Stimulated activated CD4-positive, alpha-beta T cell treated with anti-CD3 and anti-CD28 coated beads, Interleukin-15, amount 100 ng/mL, for 1 hour (primary cell): ENCODE measurements at places on chromosomes 4 and X.

DNA sequence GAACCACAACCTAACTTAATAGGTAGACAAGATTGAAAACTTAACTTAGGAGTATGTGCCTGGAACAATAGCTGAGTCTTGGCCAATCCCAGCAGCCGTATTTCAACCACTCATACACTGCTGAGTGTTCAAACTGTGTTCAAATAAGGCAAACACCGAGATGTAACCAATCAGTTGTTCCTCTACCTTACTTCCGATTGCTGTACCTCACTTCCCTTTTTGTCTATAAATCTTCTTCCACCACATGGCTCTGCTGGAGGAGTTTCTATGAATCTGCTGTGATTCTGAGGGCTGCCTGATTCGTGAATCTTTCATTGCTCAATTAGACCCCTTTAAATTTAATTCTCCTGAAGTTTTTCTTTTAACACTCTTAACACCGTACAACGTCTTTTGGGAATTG, 108.0 kb downstream of the ANAPC4 start:
- DNase-seq: no peak

DNA sequence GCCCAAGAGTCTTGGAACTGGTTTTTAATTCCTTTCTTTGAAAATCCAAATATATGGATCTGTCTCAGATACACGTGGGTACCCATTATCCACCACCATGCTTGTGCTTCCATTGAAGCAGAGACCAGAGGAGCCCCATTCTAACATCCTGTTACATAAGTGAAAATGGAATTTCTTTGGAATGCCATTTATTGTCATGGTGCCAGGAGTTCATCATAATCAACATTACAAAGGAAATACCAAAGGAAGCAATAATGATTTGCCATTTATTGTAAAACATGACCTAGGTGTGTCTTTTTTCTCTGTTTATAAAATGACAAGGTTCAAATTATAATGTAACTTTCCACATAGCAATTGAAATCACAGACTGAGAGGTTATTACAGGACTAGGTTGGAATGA, 61.7 kb downstream of the PALLD start:
- DNase-seq: no peak

DNA sequence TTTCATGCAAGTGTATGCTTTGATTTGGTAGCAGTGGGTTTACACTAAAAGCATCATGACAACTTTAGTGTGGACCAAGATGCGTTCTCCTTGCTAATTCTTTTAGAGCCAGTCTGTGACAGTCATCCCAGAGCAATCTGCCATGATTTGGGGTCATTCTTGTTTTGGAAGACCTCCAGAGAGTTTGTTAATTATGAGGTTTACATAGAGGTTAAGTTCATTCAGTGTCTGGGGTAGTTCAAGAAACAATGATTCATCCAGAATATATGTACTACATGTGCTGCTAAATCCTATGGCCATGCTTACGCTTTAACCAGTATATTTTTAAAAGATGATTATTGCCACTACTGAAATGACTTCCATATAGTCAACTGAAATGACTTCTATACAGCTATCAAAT, 328.5 kb upstream of the AGA start:
- DNase-seq: no peak

GRCh38 chr4:97317201-97317600, 826.1 kb downstream of the STPG2 start:
- DNase-seq: no peak

DNA sequence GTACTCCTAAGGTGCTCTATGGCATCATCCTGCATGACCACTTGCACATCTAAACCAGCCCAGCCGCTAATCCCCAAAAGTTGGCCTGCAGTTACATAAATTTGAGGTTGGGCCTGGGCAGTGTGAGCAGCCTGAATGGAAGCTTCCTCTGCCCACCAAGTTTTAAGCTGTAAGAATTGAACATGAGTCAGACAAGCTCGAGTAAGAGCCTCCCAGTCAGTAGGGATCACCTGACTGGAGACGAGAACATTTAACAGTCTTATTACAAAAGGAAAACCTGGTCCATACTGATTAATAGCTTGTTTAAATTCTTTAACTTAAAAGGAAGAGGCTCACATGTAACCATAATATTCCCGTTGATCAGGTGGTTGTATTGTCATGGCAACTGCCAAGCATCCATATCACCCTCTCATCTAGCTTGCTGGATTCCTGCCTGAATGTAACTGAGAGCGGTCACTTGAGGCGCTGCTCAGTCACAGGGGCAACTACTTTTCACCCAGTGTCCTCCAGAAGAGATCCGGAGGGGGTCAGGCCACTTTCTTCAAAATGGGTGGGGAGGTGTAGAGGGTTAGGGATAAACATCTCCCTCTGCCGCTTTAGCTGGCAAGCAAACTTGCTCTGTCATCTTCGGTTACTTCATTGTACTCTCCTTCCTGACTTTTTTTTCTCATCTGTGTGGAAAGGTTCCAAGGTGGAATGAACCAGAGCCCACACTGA, 56.6 kb upstream of the WDR1 start:
- no peak for DNase-seq

DNA sequence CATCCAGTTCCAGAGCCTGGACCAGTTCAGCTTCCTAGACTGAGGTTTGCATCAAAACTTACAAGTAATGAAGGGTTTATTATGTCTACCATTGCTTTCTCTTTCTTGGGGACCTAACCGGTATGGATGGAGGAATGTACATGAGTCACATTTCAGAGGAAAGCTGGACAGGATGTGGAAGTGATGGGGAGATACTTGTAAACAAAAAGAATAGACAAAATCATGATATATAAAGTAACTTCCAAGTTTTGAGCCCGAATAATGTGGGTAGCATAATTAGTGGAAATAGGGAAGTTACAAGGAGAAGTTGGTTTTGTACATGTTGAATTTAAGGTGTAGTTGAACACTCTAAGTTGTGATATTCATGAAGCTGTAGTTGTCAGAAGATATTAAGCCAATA, 15.0 kb downstream of the FNIP2 start:
- DNase-seq: no peak

- no peak for DNase-seq
These were observed 69.0 kb downstream of the DMD start for GRCh38 chrX:33142331-33142730.

- no peak for DNase-seq
These were observed 291.1 kb downstream of the KLHL4 start for GRCh38 chrX:87808576-87809243.

DNA sequence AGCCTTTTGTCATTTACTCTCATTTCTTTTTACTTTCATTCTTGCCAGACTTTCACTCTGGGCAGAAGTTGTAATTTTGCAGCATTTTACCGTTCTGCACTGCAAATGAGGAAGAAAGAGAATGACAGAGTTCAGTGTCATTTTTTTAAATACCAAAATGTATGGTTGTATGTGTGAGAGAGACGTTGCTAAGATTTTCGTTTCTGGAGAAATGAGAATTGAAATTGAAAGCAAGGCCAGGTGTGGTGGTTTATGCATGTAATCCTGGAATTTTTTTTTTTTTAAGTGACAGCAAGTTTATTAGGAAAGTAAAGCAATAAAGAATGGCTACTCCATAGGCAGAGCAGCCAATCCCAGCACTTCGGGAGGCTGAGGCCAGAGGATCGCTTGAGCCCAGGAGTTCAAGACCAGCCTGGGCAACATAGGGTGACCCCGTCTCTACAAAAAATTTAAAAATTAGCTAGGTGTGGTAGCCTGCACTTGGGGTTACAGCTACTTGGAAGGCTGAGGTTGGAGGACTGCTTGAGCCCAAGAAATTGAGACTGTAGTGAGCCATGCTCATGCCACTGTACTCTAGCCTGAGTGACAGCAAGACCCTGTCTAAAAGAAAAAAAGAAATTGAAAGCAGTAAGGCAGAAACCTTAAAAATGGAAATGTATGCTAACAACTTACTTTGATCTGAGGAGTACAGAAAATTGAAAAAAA, 12.9 kb downstream of the DCK start:
- no peak for DNase-seq

DNA sequence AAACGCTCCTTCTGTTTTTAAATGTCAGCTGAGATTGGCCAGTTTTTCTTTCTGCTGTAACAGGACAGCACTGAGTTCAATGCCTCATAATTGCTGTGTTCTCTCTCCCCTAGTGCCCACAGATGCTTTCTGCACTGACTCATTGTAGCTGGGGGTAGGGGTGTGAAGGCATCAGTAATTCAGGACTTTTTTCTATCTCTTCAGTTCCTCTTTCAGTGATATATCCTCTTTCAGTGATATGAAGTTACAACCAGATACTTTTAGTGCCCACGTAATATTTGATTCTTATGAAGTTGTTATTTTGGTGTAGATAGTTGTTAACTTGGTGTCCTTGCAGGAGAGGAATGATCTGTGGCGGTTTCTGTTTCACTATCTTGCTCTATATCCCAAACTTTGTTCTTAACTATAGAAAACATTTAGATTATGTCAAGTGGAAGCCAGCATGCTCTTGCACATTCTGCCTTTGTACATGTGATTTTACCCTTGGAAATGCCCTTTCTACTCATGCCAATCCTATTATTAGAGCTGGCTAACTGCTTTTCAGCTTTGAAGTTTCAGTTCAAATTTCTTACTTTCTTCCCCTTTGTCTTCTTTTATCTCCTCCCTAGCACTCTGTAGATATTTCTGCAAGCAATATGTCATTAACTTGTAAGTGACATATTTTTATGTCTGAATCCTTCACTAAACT, 1258.4 kb downstream of the FAM133A start:
- DNase-seq: no peak

DNA sequence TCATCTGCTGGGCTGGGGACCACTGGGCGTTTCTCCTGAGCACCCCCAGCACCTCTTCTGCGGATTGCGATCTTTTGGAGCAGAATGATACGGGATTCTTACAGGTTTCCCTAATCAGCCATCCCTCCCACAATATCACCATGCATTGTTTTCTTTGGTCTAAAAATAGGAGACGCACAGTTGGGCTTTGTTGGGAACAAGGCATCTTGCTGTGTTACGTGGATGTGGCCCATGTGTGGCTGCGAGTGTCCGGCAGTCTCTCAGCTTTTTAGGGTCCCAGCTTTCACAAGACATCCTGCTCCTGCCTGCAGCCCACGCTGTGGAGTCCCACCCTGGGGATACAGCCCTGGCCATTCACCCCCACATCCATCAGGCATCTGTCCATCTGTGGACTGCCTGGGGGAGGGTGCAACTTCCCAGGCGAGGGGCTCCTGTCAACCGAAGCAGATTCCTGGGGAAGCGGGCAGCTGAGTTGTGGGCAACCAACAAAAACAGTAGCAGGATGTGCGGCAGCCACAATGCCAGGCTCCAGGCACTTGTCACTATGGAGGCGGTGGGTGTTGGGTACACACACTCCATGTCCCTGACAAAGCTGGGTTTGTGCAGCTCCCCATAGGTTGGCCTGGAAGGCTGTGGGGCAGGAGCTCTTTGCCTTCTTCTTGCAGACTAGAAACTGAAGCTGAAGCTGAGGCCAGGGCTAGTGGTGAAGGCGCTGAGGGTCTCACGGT, 185.5 kb upstream of the PSAPL1 start:
- DNase-seq: no peak

- DNase-seq: no peak
These were observed 28.6 kb upstream of the CLDN34 start for GRCh38 chrX:9938516-9938915.

DNA sequence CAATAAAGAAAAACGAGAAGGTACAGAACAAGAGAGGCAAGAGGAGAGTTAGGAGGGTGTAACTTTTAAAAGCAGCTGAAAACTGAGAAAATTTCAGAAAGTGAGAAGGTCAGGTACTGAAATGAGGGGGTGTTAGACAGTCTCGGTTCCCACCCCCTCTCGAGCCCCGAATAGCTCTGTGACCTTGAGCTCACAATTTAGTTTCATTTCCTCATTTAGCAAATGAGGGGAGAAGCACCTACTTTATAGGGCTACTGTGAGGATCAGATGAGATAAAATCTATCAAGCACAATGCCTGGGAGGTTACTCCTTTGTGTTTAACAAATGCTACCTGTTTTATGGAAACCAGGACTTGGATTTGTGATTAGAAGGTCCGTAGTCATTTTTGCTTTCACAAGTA, 4.9 kb downstream of the UGT8 start:
- no peak for DNase-seq

DNA sequence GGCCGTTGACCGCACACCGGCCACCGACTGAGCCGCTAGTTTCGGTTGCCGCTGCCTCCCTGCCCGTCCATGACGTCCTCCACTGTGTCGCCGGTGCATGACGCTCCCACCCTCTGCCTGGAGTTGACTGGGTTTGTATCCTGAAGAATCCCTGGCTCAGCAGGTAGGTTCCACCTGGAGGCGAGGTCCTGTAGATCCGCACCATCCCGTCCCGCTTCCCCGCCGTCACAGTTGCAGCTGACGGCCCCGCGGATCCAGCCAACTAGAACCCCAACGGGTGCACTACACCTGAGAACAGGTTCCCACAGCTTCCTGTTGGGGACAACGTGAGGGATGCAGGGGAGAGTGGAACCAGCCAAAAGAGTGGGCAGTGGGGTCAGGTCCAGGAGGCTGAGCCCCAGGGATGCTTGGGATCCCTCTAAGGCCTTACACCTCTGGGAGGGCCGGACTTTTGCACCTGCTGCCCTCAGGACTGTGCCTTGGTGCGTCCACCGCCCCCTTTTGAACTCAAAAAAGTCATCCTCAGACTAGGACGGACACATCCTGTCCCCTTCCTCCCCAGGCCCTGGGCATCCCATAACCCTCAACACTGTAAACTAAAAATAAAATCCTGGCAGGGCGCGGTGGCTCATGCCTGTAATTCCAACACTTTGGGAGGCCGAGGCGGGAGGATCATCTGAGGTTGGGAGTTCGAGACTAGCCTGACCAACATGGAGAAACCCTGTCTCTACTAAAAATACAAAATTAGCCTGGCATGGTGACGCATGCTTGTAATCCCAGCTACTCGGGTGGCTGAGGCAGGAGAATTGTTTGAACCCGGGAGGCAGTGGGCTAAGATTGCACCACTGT, 1.1 kb upstream of the SLBP start:
- DNase-seq: no peak

DNA sequence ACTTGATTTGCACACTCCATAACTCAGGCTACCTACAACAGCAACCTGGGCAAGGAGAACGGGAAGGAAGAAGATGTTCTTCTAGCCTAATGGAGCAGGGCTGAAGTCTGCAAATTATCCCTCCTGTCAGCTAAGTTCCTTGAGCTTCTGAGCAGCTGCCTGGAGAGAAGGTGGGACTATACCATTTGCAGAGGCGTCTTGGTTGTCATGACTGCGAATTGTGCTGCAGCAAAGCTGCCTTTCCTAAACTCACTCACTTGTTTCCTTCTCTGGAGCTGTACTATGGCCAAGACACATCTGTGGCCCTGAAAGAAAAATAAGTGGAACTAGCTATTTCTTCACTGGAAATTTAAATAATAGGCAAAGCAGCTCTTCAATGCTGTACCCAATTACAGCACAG, 682.4 kb upstream of the GRIA3 start:
- no peak for DNase-seq

- DNase-seq: no peak
These were observed 73.1 kb downstream of the QRFPR start for GRCh38 chr4:121307445-121308327.

DNA sequence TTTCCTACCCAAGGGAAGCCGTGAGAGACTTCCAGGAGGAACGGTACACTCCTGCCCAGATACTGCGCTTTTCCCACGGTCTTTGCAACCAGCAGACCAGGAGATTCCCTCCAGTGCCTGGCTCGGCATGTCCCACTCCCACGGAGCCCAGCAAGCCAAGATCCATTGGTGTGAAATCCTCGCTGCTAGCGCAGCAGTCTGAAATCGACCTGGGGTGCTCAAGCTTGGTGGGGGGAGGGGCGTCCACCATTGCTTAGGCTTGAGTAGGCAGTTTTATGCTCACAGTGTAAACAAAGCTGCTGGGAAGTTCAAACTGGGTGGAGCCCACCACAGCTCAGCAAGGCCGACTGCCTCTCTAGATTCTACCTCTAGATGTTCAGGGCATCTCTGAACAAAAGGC, 284.8 kb upstream of the FGF13 start:
- DNase-seq: no peak
